Testis (tissue), 5 donors: ENCODE measurements at places on chromosomes 11 and 22. TPM values are rescaled to one million over a fixed set of nuclear protein-coding genes. Genes with fewer than 3 reads are reported as not detected.

CALCA gene
- total RNA-seq: not detected

IGLL1 gene
- 24.6 TPM for total RNA-seq

ST14 gene
- total RNA-seq: 2.4 TPM

TNNT3 gene
- total RNA-seq: 13.1 TPM

BACE1-AS gene
- 13.8 TPM for total RNA-seq

AQP11 gene
- 21.1 TPM for total RNA-seq

MUC2 gene
- total RNA-seq: 0.93 TPM

OVOL1 gene
- 33.9 TPM for total RNA-seq

DNA sequence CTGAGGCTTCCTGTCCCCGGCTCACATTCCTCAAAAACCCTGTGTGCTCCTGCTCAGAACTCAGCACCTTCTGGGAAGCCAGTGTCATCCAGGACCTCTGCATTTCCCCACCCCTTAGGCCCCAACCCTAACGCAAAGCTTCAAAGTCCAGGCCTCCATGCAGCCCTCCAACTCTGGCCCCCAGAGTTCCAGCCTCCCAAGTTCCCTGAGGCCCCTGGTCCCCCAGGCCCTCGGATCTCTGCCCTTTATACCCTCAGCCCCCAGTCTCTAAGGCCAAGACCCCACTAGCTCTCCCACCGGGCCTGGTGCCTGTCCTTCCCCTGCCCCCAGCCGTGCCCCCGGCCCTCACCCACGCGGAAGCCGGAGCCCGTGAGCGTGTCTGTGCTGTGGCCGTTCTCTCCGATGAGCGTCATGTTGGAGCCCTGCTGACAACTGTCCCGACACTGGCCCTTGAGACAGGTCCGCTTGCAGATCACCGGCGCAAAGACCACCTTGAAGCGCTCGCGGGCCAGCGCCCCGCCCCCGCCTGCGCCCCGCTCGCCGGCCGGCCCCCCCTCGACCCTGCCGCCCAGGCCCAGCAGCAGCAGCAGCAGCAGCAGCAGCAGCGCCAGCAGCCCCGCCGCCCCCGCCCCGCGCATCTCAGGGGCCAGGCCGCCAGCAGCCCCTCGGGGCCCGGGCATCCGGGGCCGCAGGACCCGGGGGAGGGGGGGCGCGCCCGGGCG, 718 bp downstream of the LTBP3 start:
- H3K4me1 ChIP-seq: peaks cover 40% of the 10 kb centered on the region
- no peaks in the 10 kb centered on the region for H3K27me3 ChIP-seq
- H3K4me3 ChIP-seq: peak overlapping the region; percentile 67
- no peak for DNase-seq
- peak overlapping the region; percentile 93 for H3K27ac ChIP-seq
- H3K36me3 ChIP-seq: no peaks in the 10 kb centered on the region

- H3K36me3 ChIP-seq: no peaks in the 10 kb centered on the region
- no peak for DNase-seq
- no peak overlapping the region for H3K27ac ChIP-seq
- peaks cover 11% of the 10 kb centered on the region for H3K4me1 ChIP-seq
- H3K4me3 ChIP-seq: peak overlapping the region; percentile 70
These were observed 215 bp downstream of the ZNRF3 start for GRCh38 chr22:28883657-28883916.

- H3K36me3 ChIP-seq: no peaks in the 10 kb centered on the region
- DNase-seq: peak; percentile 11
- H3K4me3 ChIP-seq: no peak overlapping the region
- no peak overlapping the region for H3K27ac ChIP-seq
These were observed 2.6 kb upstream of the SMDT1 start for GRCh38 chr22:42076764-42077485.

- no peaks in the 10 kb centered on the region for H3K27me3 ChIP-seq
- H3K27ac ChIP-seq: no peak overlapping the region
- no peak for DNase-seq
- H3K4me1 ChIP-seq: no peaks in the 10 kb centered on the region
These were observed 99.2 kb upstream of the LMO1 start for GRCh38 chr11:8362899-8363298.

DNA sequence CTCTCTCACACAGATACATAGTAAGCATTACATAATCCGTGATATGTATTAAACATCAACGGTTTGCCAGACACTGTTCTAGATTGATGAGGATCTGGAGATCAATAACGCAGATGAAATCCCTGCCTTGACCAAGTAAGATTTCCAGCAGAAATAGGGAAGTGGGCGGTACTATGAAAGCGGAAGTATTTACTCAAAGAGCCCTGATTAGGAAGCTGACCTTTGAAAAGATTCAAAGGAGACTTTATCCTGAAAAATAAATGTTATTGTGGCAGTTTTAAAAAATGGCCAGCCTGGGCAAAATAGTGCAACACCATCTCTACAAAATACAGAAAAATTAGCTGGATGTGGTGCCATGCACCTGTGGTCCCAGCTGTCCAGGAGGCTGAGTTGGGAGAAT, 26.8 kb downstream of the GAB2 start:
- H3K27ac ChIP-seq: no peak overlapping the region
- no peaks in the 10 kb centered on the region for H3K27me3 ChIP-seq
- no peaks in the 10 kb centered on the region for H3K36me3 ChIP-seq
- peaks cover 6% of the 10 kb centered on the region for H3K4me1 ChIP-seq
- H3K4me3 ChIP-seq: no peak overlapping the region
- no peak for DNase-seq

DNA sequence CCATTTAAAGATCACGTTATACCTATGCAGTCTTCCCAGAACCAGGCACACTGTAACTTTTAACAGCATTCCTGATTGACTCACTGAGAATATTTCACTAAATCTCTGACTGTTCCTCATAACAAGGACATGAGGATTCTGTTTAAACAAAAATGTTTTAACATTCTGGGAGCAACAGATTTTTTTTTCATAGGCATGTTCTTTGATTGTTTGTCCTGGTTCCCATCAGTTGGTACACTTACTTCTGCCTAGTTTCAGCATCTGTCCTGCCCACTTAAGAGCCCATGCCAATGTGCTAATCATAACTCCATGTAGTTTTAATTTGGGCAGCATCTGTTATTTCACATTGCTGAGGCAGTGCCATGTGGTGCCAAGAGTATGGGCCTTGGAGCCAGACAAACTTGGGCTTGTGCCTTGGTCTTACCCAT, 138.5 kb upstream of the CTSC start:
- no peaks in the 10 kb centered on the region for H3K27me3 ChIP-seq
- no peaks in the 10 kb centered on the region for H3K4me1 ChIP-seq

DNA sequence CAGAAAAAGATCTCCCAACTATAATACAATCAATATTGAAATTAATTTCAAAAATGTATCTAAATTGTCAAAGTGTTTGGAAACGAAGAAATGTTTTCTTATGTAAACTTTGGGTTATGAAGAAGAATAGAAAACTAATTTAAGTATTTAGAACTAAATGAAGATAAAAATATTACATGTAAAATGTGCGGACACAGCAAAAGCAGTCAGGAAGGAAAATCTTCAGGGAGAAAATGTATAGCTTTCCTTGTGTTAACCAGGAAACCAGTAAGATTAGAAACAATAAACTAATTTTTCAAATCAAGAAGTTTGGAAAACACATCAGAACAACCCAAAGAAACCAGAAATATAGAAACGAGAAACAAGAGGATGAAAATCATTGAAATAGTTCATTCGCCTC, 466.5 kb downstream of the BRD1 start:
- no peaks in the 10 kb centered on the region for H3K27me3 ChIP-seq
- no peak overlapping the region for H3K27ac ChIP-seq
- no peak for DNase-seq
- H3K4me3 ChIP-seq: no peak overlapping the region
- no peaks in the 10 kb centered on the region for H3K4me1 ChIP-seq

GRCh38 chr11:112382561-112382960, 121.9 kb upstream of the PLET1 start:
- H3K4me3 ChIP-seq: no peak overlapping the region
- no peak overlapping the region for H3K27ac ChIP-seq
- H3K27me3 ChIP-seq: no peaks in the 10 kb centered on the region
- no peak for DNase-seq
- no peaks in the 10 kb centered on the region for H3K4me1 ChIP-seq
- no peaks in the 10 kb centered on the region for H3K36me3 ChIP-seq

- H3K27me3 ChIP-seq: no peaks in the 10 kb centered on the region
- DNase-seq: no peak
- H3K36me3 ChIP-seq: no peaks in the 10 kb centered on the region
These were observed 213.3 kb downstream of the MN1 start for GRCh38 chr22:27588268-27588667.

DNA sequence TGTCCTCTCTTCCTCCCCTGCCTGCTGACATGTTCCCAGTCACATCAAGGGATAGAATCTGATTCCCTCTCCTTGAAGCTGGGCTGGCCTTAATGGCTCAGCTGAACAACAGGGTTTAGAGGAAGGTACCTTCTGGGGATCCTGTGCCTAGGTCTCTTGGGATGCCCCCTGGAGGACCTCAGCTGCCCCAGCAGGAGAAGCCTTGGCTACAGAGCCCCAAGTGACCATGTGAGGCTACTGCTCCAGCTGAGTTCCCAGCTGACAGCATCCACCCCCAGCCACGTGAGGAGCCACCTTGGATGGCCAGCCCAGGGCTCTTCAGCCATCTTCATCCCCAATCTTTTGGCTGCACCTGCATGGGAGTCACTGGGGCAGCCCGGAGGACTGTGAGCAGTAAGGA, 1499.3 kb downstream of the TBC1D22A start:
- no peaks in the 10 kb centered on the region for H3K4me1 ChIP-seq
- H3K27me3 ChIP-seq: no peaks in the 10 kb centered on the region
- no peaks in the 10 kb centered on the region for H3K36me3 ChIP-seq

- H3K27me3 ChIP-seq: no peaks in the 10 kb centered on the region
- H3K4me3 ChIP-seq: no peak overlapping the region
- H3K4me1 ChIP-seq: no peaks in the 10 kb centered on the region
- no peaks in the 10 kb centered on the region for H3K36me3 ChIP-seq
- no peak overlapping the region for H3K27ac ChIP-seq
These were observed 103.9 kb downstream of the SEZ6L start for GRCh38 chr22:26273011-26273675.

GRCh38 chr11:122353561-122353960, 237.5 kb upstream of the BLID start:
- no peaks in the 10 kb centered on the region for H3K36me3 ChIP-seq
- DNase-seq: no peak
- H3K4me3 ChIP-seq: no peak overlapping the region
- H3K27me3 ChIP-seq: no peaks in the 10 kb centered on the region
- peaks cover 8% of the 10 kb centered on the region for H3K4me1 ChIP-seq
- H3K27ac ChIP-seq: no peak overlapping the region

GRCh38 chr11:108324587-108324986, 101.7 kb downstream of the ATM start:
- H3K27ac ChIP-seq: no peak overlapping the region
- H3K27me3 ChIP-seq: no peaks in the 10 kb centered on the region
- no peak overlapping the region for H3K4me3 ChIP-seq
- H3K36me3 ChIP-seq: no peaks in the 10 kb centered on the region
- no peak for DNase-seq

DNA sequence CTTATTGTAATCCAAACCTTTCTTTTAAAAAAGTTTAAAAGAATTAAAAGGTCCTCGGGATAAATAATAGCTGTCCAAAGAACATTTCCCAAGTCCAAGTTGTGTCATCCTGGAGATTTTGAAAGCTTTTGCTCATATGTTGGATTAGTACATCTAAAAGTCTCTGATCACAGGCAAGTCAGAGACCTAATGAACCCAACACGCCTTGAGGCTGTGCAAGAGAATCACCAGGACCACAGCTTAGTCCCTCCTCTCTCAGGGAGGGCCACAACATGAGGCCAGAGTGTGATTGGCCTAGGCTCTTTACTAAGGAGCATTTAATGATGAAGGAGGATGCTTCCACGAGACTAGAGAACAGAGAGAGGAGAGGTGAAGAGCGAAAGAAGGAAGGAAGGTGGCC, 98.7 kb upstream of the OR5AK2 start:
- no peak overlapping the region for H3K4me3 ChIP-seq
- no peak for DNase-seq
- peaks cover 2% of the 10 kb centered on the region for H3K4me1 ChIP-seq
- H3K27ac ChIP-seq: no peak overlapping the region
- H3K36me3 ChIP-seq: no peaks in the 10 kb centered on the region

GRCh38 chr11:123587044-123587443, 67.4 kb downstream of the SCN3B start:
- no peak overlapping the region for H3K27ac ChIP-seq
- H3K36me3 ChIP-seq: no peaks in the 10 kb centered on the region
- H3K27me3 ChIP-seq: no peaks in the 10 kb centered on the region

- no peak overlapping the region for H3K4me3 ChIP-seq
- H3K4me1 ChIP-seq: no peaks in the 10 kb centered on the region
- no peaks in the 10 kb centered on the region for H3K27me3 ChIP-seq
- H3K36me3 ChIP-seq: no peaks in the 10 kb centered on the region
- H3K27ac ChIP-seq: no peak overlapping the region
These were observed 1.3 kb upstream of the MLC1 start for GRCh38 chr22:50086526-50086925.
